ENCODE measurements at places on chromosomes 7 and 10.

DNA sequence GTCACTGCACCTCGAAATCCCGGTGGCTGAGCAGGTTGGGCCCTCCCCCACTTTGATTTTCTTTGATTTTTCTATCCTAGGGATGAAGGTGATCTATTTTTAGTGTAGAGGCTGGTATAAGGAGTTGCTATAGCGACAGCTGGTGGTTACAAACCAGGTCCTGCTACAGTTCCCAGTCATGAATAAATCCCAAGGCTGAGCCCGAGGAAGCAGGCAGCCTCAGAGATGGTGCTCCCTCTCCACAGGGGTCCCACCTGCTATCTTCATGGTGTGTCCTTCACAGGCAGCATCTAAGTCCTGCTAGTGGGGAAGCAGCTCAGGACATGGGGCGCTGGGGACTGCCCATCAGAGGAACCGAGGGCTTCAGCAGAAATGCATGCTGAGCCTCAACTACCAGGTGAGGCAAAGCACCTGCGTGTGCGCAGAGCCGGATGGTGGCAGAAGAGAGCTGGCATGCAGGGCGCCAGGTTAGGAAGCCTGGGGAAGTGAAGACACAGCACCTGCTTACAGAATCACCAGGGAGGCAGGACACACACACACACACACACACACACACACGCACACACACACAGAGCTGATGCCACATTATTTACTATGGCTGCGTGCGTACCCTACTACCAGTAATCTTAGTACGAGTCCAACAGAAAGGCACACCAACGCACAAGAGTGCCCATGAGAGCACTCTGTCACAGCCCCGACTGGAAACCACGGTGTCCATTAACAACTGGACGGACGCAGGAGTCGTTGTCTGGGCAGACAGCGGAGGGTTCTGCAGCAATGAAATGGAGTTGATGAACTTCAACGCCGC lies 150.9 kb downstream of the PRKAG2 start:
- no peak for DNase-seq

GRCh38 chr7:1706381-1706720 lies 36.3 kb downstream of the ELFN1 start:
- no peak for DNase-seq

DNA sequence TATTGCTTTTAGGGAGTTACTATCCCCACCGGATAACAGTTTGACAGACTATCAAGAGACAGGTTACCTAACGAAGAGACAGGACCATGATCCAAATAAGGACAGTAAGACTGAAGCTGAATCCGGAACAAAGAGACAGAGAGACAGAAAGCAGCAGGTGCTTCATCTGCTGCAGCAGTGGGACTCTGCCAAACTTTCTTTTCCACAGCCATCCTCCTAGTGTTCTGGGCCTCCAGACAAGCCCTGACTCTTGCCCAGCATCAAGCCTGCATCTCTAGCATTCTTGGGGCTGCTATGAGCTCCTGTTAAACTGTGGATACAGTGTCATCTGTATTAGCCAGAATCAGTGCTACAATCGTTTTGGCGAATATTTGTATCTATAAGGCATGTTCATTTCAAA lies 761.7 kb downstream of the GRID1 start:
- DNase-seq = no peak

DNA sequence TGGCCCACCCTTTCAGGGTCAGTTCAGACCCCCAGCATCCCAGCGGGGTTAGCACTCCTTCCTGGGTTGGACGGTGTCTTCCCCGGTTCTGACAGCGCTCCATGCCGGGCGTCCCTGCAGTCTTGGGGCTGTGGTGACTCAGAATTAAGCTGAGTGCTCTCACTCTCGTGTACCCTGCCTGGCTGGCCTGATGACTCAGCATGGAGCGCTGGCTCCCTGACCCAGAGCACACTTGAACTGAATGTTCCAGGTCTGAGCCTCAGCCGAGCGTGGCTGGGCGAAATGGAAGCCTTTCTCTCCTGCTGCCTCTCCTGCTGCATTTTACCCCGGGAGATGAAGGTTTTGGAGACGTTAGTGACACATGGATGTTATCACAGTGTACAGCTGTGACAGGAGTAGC lies 7.1 kb downstream of the BAG3 start:
- no peak for DNase-seq

- DNase-seq = no peak
Observed at GRCh38 chr10:117754770-117755658, 212.5 kb downstream of the EMX2 start.

DNA sequence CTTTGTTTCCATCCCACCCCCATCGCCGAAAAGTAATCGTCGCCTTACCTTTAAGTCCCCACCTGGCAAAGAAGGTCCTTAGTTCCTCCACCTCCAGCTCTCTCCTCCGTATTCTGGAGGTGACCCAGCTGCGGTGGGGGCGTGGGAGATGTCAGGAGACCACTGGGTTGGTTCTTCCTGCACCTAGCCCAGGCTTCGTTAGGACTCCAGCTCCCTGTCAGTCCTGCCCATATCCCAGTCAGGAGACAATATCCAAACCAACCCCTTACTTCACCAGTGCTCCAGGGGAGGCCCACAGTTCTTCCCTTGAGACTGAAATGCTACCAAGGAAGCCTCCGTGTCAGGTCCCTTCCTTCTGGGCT lies 693 bp downstream of the ADIRF start:
- no peak for DNase-seq

DNA sequence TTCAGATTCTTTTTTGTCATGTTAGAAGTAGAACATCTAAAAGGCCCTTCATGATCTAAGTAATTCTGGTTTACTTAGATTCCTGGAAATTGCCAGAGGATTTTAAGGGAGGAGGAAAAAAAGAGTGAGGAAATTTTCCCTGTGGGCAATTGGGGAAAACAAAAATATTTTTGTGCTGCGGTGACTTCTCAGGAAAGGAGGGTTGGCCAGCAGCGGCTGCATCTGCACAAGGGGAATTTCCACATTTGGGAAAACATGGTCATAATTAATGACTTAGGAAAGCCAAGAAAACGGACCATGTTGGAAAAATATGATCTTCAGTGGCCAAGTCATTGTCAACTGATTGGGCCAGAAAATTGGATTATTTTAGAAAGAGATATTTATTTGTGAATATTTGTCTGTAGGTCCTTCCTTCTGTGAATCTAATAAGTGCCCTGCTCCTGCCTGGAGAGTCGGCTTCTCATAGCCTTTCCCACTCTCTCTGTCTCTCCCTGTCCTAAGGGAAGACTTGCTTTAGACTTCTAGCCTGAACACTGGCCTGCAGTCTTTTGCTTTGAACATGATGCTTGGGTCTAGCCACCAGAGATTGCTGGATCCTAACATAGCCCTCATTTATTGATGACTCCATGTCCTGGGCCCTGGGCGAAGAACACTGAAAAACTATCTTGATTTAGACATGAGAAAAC lies 124.2 kb upstream of the MKLN1 start:
- DNase-seq = no peak

GRCh38 chr10:2494399-2494798 lies 572.9 kb upstream of the PFKP start:
- no peak for DNase-seq

GRCh38 chr7:127066974-127067373 lies 185.8 kb downstream of the GRM8 start:
- DNase-seq = no peak

- peak; percentile 77 for DNase-seq
Observed at GRCh38 chr7:2510909-2511768, 8.4 kb upstream of the LFNG start.

- DNase-seq = no peak
Observed at GRCh38 chr10:59870152-59870551, 36.2 kb downstream of the CCDC6 start.

- DNase-seq = no peak
Observed at GRCh38 chr10:22369434-22370072, 24.3 kb downstream of the SPAG6 start.

- DNase-seq = no peak
Observed at GRCh38 chr10:71466330-71466729, 69.6 kb downstream of the CDH23 start.

DNA sequence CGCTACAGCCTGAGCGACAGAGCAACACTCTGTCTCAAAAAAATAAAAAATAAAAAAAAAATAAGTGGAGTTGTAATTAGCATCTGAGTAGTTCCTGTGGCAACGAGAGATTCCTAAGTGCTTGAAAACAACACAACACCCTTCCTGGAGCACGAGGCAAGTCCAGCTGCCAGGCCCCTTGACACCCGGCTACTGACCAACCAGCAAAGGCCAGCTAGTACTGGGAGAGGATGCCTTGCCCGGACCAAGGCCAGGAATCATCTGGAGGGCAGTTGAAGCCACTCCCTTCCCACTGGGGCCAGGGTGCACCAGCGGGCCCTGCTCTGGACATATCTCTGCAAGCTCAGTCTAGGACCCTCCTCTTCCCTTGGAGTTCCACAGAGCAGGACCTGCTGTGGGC lies 536 bp downstream of the C10orf105 start:
- DNase-seq = no peak

DNA sequence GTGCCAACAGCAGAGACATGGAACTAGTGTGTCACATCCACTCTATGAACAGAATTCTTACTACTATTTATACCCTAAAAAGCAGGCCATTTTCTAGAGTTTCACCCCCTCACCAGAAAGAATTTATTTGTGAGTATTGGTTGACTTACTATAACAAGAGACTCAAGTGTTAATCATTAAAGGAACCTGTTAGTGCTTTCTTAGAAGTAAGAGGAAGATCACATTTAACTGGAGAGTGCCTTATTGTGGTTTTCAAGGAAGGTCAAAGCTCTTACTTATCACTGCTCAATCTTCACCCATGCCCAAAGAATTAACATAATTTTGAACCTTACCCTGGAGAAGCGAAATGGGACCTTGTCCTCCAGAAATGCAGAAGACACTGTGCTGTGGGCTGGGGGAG lies 169.3 kb upstream of the PRSS1 start:
- no peak for DNase-seq

DNA sequence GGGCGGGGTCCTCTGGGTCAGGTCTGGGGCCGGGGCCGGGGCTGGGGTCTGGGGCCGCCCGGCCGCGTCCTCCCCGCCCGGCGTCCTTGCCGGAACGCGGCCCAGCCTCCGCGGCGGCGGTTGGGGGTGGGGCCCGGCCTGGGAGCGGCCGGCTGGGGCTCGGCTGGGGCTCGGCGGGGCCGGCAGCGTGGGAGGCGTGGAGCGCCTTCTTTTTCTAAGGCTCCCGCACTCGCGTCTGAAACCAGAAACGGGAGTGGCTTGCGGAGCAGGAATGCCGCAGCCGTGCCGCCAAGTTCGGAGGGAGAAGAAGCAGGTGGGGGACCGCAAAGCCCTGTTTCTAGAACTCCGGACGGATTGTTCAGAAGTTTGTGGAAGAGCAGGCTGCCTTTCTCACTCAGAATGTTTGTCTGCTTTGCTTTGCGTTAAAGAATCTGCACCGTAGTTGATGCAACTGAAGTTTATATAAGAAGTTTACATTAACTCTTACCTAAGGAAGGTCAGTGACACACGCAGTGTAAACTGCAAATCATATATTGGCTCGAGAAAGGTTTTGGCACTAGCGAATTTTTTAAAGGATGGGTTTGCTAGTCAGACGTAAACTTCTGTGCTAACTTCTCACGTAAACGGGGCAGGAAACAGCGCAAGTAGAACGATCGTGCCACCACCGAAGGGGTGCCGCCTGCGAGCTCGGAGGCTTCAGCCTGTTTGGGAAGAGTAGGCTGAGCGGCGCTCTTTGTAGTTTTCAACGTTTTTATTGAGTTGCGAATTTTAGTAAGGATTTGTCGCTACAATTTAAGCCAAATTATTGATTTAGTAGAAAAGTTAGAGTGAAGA lies 729 bp downstream of the DNAJB6 start:
- peak; percentile 80 for DNase-seq

GRCh38 chr7:24604630-24605029 lies 31.4 kb downstream of the PALS2 start:
- DNase-seq = no peak

- no peak for DNase-seq
Observed at GRCh38 chr7:73533742-73534141, 11.6 kb upstream of the BAZ1B start.

- DNase-seq = no peak
Observed at GRCh38 chr10:97169911-97170693, 15.7 kb downstream of the SLIT1 start.

DNA sequence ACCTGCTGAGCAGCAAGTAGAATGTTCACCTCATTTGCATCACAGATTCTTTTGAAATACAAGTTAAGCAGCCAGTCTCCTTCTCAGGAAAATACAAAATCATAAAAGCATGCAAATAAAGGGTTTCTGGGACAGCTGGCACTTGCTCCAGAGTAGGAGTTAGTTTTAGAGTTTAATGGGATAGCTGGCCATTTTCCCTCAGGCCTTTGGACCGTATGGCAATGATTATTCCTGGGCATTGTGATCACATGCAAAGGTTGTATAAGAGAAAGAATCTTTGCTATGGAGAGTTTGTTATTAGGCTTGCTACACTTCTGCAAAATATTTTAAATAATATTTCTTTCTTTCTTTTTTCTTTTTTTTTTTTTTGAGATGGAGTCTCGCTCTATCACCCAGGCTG lies 240.8 kb downstream of the CDK14 start:
- DNase-seq = no peak

DNA sequence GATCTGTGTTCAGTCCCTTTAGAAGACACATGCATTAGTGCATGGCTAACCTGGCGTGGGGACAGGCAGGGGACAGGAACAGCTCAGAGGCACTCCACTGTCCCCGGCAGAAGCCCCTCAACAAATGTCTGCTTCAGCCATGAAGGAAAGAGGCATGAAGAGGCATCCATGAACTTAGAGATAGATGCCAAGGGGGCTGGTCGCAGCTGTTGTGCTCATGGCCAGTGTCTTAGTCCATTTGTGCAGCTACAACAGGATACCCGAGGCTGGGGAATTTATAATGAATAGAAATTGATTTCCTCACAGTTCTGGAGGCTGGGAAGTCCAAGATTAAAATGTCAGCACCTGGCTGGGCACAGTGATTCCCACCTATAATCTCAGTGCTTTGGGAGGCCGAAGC lies 14.5 kb upstream of the GNA12 start:
- no peak for DNase-seq

GRCh38 chr7:2440608-2441245 lies 35.5 kb downstream of the GRIFIN start:
- DNase-seq = no peak

DNA sequence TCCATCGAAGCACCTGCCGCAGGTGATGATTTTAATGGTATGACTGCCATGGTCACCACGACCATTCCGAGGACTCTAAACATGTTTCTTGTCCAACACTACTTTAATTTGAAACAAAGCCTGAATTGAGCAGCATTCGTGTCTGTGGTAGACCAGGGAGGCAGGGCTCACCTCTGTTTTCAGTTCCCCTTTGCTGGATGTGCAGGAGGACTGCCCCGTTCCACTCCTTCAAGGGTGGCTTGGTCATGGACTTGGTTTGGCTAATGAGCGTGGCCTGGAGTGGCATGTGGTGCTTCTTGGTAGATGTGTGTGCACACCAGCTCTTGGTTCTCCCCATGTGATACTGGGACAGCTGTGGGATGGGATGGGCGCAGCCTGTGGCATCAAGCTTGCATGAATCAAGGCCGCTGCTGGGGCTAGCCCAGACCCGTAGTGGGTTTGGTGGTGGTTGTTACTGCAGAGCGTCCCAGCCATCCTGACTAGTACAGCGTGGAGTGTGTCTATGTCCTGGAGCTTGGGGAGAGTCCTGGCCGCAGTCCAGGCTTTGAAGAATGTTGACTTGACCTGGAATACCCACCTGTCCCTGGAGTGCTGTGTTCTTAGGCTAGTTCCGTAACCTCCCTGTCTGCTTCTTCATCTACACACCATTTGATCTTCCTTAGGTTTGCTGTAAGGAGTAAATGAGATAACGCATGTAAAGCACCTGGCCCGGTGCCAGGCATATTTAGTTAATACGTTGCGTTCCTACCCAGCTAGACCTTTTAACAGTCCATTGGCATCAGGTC lies 34.8 kb downstream of the MGMT start:
- no peak for DNase-seq

- DNase-seq = no peak
Observed at GRCh38 chr10:52542906-52543305, 228.8 kb downstream of the DKK1 start.

GRCh38 chr7:15407910-15408309 lies 153.9 kb downstream of the AGMO start:
- DNase-seq = no peak

Data from activated T-cell treated with anti-CD3 and anti-CD28 coated beads, Interleukin-2, amount 50 U/mL, for 24 hours (primary cell).